ENCODE measurements at places on chromosomes 6 and 20. TPM values are rescaled to one million over a fixed set of nuclear protein-coding genes. Genes with fewer than 3 reads are reported as not detected.
A peak's percentile ranks its signal among the peaks of the same experiment; 100 is the strongest.

DNA sequence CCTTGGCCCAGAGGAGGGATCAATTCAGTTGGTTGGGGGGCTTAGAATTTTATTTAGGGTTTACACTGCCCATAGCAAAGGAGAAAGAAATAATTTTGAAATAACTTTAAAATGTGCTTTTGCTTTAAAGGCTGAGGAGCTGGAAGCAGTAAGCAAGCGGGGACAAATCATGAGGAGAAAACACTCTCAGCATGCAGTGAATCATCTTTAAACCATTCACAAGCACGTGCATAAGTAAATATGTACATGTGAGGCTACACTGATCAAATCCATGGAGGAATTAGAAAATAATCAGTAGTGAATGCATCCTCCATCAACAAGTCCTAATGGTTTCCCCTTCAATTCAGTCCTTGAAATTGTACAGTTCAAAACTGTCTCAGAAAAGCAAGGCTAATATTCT lies 181.0 kb downstream of the MTFR2 start:
- no peak overlapping the region for H3K4me3 ChIP-seq
- peak; percentile 89 for DNase-seq
- H3K4me1 ChIP-seq, result peaks cover 17% of the 10 kb centered on the region
- peak overlapping the region; percentile 100 for H3K27ac ChIP-seq
- H3K27me3 ChIP-seq, result no peaks in the 10 kb centered on the region

GRCh38 chr6:4575714-4576113 lies 200.5 kb upstream of the CDYL start:
- H3K27me3 ChIP-seq, result no peaks in the 10 kb centered on the region
- H3K27ac ChIP-seq, result no peak overlapping the region
- peak; percentile 24 for DNase-seq
- no peak overlapping the region for H3K4me3 ChIP-seq
- H3K4me1 ChIP-seq, result peaks cover 11% of the 10 kb centered on the region

- no peaks in the 10 kb centered on the region for H3K27me3 ChIP-seq
- peak; percentile 81 for DNase-seq
- H3K4me1 ChIP-seq, result peaks cover 18% of the 10 kb centered on the region
- H3K27ac ChIP-seq, result peak overlapping the region; percentile 89
- peaks cover 32% of the 10 kb centered on the region for H3K36me3 ChIP-seq
These were observed 74.7 kb downstream of the DHX35 start for GRCh38 chr20:39036851-39037250.

DNA sequence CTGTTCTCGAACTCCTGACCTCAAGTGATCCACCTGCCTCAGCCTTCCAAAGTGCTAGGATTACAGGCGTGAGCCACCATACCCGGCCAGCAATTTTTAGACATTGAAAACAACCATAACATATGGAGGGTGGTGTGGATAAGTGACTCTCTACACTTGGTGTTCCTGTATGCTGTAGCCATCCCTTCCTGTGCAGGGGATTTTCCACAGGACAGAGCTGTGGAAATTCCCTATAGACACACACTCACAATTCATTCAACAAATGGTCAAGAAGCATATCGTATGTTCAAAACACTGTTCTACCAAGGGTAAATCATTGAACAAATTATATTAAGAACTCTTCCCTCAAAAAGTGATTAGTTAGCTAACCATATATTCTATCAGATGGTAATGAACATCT lies 6.3 kb downstream of the BTN2A1 start:
- DNase-seq, result no peak
- no peak overlapping the region for H3K4me3 ChIP-seq
- H3K36me3 ChIP-seq, result peaks cover 81% of the 10 kb centered on the region
- H3K4me1 ChIP-seq, result peaks cover 8% of the 10 kb centered on the region
- H3K27me3 ChIP-seq, result no peaks in the 10 kb centered on the region

GRCh38 chr6:169571123-169571962 lies 130.5 kb downstream of the WDR27 start:
- H3K4me1 ChIP-seq, result peaks cover 5% of the 10 kb centered on the region
- no peaks in the 10 kb centered on the region for H3K27me3 ChIP-seq
- H3K4me3 ChIP-seq, result no peak overlapping the region

The DYNLT2 gene
- total RNA-seq, result 1.1 TPM

The C6orf15 gene
- not detected for total RNA-seq

The MYT1 gene
- not detected for total RNA-seq

The SCGN gene
- not detected for total RNA-seq

GRCh38 chr20:62186887-62187866 lies 4.3 kb downstream of the MTG2 start:
- peaks cover 7% of the 10 kb centered on the region for H3K4me1 ChIP-seq
- H3K36me3 ChIP-seq, result peaks cover 10% of the 10 kb centered on the region
- no peak overlapping the region for H3K27ac ChIP-seq
- DNase-seq, result peak; percentile 37
- H3K27me3 ChIP-seq, result no peaks in the 10 kb centered on the region

GRCh38 chr20:11103866-11104265 lies 430.1 kb upstream of the JAG1 start:
- H3K27me3 ChIP-seq, result no peaks in the 10 kb centered on the region
- peaks cover 2% of the 10 kb centered on the region for H3K4me1 ChIP-seq
- no peak overlapping the region for H3K27ac ChIP-seq
- no peaks in the 10 kb centered on the region for H3K36me3 ChIP-seq

GRCh38 chr6:77650098-77650663 lies 2.7 kb upstream of the MEI4 start:
- no peaks in the 10 kb centered on the region for H3K36me3 ChIP-seq
- no peak overlapping the region for H3K4me3 ChIP-seq
- DNase-seq, result no peak
- no peaks in the 10 kb centered on the region for H3K4me1 ChIP-seq

The TMEM200A gene
- 47.8 TPM for total RNA-seq

GRCh38 chr6:87799651-87800050 lies 97.6 kb upstream of the AKIRIN2 start:
- peaks cover 2% of the 10 kb centered on the region for H3K27me3 ChIP-seq
- no peak overlapping the region for H3K27ac ChIP-seq
- no peaks in the 10 kb centered on the region for H3K36me3 ChIP-seq
- no peak for DNase-seq
- no peak overlapping the region for H3K4me3 ChIP-seq
- no peaks in the 10 kb centered on the region for H3K4me1 ChIP-seq

DNA sequence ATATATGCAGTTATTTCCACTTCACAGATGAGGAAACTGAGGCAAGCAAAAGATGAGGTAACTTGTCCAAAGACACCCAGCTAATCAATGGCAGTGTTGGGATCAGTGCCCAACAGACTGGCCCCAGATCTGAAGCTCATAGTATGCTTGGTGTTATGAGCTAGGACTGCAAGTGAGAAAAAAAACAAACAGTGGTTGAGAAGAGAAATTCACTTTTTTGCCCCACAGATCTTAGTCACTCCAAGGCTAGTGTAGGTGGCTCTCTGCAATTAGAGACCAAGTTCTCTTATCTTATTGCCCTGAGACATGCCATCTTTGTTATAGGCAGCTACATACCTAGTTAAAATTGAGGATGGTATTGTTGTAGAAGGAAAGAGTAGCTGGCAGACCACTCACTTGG lies 16.3 kb downstream of the PLEKHG1 start:
- DNase-seq, result no peak
- no peak overlapping the region for H3K27ac ChIP-seq
- no peak overlapping the region for H3K4me3 ChIP-seq
- peaks cover 4% of the 10 kb centered on the region for H3K27me3 ChIP-seq
- H3K4me1 ChIP-seq, result no peaks in the 10 kb centered on the region

The KCNQ5 gene
- 1.7 TPM for total RNA-seq

- peaks cover 30% of the 10 kb centered on the region for H3K27me3 ChIP-seq
- no peaks in the 10 kb centered on the region for H3K4me1 ChIP-seq
- peak overlapping the region; percentile 32 for H3K4me3 ChIP-seq
- H3K27ac ChIP-seq, result no peak overlapping the region
- DNase-seq, result peak; percentile 74
These were observed 32.1 kb upstream of the NR2E1 start for GRCh38 chr6:108133594-108134179.

- no peak for DNase-seq
These were observed 61.6 kb upstream of the ADGRG6 start for GRCh38 chr6:142240179-142240578.

- H3K27ac ChIP-seq, result no peak overlapping the region
- no peaks in the 10 kb centered on the region for H3K36me3 ChIP-seq
- no peak overlapping the region for H3K4me3 ChIP-seq
- no peaks in the 10 kb centered on the region for H3K4me1 ChIP-seq
These were observed 3.7 kb upstream of the OLIG3 start for GRCh38 chr6:137497721-137498463.

DNA sequence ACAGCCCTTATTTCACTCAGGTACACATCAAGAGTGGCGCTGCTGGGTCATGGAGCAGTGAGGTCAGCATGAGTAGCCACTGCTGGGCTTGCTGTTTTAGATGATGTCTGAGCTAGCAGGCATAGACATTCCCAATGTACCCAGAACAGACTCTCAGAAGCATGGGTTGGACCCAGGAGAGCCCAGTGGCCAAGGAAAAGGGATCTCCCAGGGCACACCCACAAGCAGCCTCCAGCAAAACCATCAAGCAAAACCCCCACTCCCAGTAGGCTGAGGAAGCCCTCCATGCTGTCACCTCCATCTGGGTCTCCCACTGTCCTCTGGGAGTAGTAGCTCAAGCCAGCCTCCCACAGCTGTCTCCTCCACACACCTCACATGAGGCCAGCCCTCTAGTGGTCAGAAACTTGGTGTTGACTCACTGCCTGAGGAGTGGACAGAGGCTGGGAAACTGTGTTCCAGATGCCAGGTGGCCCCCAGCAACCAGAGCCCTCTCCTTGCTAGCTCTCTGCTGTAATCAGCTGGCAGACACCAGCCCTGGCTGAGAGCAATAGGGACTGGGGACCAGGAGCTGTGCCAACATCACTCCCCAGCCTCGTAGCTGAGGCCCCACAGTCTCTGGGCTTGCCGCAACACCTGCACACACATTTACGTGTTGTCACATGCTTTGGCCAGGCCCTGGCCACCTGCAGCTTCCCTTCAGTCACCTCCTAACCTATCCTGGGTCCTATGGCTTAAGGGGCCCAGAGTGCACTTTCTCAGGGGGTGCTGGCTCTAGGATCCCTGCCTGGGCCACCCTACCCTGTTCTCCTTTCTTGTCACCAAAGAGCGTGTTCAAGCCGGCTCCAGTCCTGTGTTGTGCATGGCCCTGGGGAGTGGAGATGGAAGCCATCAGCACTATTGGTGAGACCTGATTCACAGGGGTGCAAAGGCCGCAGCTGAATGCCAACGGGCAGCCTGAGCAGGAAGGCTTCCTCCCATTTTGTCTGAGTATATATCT lies 1.9 kb upstream of the AP5S1 start:
- peaks cover 10% of the 10 kb centered on the region for H3K36me3 ChIP-seq
- DNase-seq, result peak; percentile 87
- H3K27me3 ChIP-seq, result no peaks in the 10 kb centered on the region
- peak overlapping the region; percentile 20 for H3K27ac ChIP-seq
- H3K4me1 ChIP-seq, result peaks cover 8% of the 10 kb centered on the region

DNA sequence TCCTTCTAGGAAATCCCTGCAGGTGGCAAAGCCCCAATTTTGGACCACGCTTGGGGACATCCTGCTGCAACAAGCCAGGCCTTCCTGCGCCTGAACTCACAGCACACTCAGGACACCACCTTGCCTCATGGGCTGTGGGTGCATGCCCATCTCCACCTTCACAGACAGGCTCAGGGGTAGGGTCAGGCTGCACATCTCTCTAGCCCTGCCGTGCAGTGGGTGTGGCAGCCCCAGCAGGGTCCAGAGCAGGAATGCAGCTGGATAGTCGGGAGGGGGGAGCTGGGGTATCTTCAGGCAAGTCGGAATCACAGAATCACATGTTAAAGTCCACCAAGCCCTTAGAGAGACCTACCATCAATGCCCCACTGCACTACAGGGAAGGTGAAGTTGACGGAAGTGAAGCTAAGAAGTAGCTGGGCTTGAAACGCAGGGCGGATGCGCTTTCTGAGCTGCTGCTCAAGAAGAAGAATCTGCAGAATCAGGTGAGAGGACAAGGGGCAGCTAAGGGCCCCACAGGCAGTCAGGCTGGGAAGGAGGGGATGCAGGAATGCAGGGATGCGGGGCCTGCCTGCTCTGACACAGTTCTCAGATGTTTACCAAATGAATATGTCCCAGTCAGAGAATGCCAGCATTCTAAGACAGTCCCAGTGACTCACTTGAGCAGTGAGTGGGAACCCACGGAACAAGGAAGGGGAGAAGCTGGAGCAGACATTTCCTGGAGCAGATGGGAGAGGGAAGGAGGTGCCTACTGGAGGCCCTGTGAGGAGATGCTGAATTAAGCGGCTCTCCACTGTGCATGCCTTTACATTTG lies 11.3 kb downstream of the SERPINB6 start:
- H3K27me3 ChIP-seq, result no peaks in the 10 kb centered on the region
- H3K4me3 ChIP-seq, result no peak overlapping the region
- peaks cover 17% of the 10 kb centered on the region for H3K36me3 ChIP-seq

DNA sequence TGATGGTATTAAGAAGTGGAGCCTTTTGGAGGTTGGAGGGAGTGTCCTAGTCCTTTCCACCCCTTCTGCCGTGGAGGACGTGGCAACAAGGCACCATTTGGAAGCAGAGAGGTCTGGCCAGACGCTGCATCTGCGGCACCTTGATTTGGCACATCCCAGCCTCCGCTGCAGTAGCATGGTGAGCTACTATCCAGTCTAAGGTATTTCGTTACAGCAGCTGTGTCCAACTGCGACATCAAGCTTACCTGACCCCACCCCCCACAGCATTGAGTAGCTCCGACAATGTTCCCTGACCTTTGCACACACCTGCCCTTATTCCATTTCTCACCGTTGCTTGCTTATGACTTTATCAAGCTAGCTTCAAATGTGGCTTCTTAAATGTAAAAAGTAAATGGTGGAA lies 29.8 kb upstream of the SYNJ2 start:
- no peaks in the 10 kb centered on the region for H3K27me3 ChIP-seq
- H3K36me3 ChIP-seq, result 0 out of 2 replicates have a peak, but pooled peaks cover 2% of the 10 kb centered on the region
- no peaks in the 10 kb centered on the region for H3K4me1 ChIP-seq
- no peak for DNase-seq

DNA sequence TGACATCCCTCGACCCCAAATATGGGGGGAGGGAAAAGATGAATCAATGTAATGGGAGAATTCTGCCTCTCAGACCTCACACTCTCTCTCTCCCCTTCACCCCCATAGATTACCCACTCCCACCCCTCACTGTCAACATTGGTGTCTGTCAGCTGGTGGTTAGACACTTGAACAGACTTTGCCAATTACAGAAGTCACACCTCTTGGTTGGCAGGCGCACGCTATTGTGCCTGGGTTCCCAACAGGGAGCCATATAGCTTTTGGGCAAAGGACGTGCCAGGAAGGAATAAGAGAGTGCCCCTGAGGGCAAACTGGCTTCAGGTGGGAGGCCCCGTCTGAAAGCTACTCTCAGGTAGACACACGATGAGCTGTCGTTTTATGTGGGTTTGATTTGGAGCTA lies 54.1 kb upstream of the FYN start:
- no peak overlapping the region for H3K4me3 ChIP-seq
- peaks cover 3% of the 10 kb centered on the region for H3K4me1 ChIP-seq
- DNase-seq, result no peak
- no peaks in the 10 kb centered on the region for H3K36me3 ChIP-seq
- peaks cover 2% of the 10 kb centered on the region for H3K27me3 ChIP-seq

DNA sequence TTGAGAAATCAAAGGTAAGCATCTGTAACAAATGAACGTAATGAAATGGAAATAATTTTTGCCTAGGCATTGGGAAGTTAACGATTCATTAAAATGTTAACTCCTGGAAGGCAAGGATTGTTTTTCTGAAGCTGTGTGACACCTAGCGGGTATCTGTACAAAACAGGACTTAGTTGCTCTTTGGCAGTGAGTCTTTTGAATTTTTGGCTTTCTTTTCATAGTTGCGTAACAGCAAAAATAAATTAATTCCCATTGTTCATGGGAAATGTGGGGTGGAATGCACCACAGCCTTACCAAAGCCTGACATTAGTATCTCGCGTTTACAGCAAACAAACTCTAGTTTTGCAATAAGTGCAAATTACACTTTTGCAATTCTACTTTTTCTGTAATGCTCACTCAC lies 92.7 kb upstream of the DTNBP1 start:
- H3K36me3 ChIP-seq, result no peaks in the 10 kb centered on the region
- H3K27me3 ChIP-seq, result peaks cover 2% of the 10 kb centered on the region
- DNase-seq, result peak; percentile 9
- H3K4me1 ChIP-seq, result no peaks in the 10 kb centered on the region
